ENCODE measurements at places on chromosomes 2 and 18. TPM values are rescaled to one million over a fixed set of nuclear protein-coding genes. Genes with fewer than 3 reads are reported as not detected.

Gene CREB1
- 47.9 TPM for total RNA-seq

Gene ERLEC1
- total RNA-seq: 32.3 TPM

Gene ALPP
- total RNA-seq: not detected

Gene SLC8A1
- 958 TPM for total RNA-seq

Gene CTAGE1
- not detected for total RNA-seq

Gene NYAP2
- total RNA-seq: not detected

Gene CHST9
- 8.7 TPM for total RNA-seq

Gene KIAA2012
- total RNA-seq: not detected

Gene CCDC102B
- total RNA-seq: 4.4 TPM

Gene ACVR1
- total RNA-seq: 28.9 TPM

Gene SFTPB
- total RNA-seq: 0.46 TPM

Gene RTKN
- 17.8 TPM for total RNA-seq

Gene ADRA2B
- total RNA-seq: 6.4 TPM

Gene MRPL53
- total RNA-seq: 159 TPM

Gene UGT1A4
- not detected for total RNA-seq

Gene BCL11A
- total RNA-seq: 31.6 TPM

Gene KCNE4
- total RNA-seq: 3.2 TPM

Gene CSRNP3
- 4.1 TPM for total RNA-seq

Gene IGFBP2
- total RNA-seq: 51.1 TPM

Gene CENPA
- 0.51 TPM for total RNA-seq

Gene SERPINB4
- not detected for total RNA-seq

Gene SS18
- 23.5 TPM for total RNA-seq

All from Right ventricle myocardium superior (tissue), 1 donor.